Activated CD4-positive, alpha-beta memory T cell treated with anti-CD3 and anti-CD28 coated beads, Interleukin-2, amount 10 ng/mL, durations not matched to agents 7 days and 5 days (primary cell): ENCODE measurements at places on chromosomes 7 and 10. TPM values are rescaled to one million over a fixed set of nuclear protein-coding genes. Genes with fewer than 3 reads are reported as not detected.

The LIPJ gene
- not detected for total RNA-seq

- DNase-seq: peak; percentile 71
Measured at GRCh38 chr10:119313644-119314043, 106.3 kb downstream of the GRK5 start.

DNA sequence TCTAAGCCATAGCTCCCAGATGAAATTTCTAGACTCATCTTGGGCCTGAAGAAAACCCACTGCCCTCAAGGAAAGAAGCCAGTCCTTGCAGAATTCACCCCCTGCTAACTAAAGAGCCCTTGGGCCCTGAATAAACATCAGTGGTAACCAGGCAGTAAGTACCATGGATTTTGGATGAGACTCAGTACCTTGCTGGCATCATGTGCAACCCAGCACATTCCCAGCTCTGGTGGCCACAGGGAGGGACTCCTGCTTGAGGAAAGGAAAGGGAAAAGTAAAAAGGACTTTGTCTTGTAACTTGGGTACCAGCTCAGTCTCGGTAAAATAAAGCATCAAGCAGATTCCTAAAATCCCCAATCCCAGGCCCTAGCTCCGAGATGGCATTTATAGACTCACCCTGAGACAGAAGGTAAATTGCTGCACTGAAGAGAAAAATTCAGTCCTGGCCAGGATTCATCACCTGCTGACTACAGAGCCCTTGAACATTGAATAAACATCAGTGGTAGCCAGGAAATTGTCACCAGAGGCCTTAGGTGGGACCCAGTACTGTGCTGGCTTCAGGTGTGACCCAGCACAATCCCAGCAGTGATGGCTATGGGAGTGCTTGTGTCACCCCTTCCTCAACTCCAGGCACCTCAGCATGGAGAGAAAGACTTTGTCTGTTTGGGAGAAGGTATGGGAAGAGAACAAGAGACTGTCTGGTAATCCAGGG lies 31.2 kb upstream of the SFTPD start:
- DNase-seq: no peak

GRCh38 chr10:117638200-117638599 lies 95.7 kb downstream of the EMX2 start:
- no peak for DNase-seq

- DNase-seq: no peak
Measured at GRCh38 chr10:30944005-30944404, 87.7 kb downstream of the ZNF438 start.

The H2BK1 gene
- not detected for total RNA-seq

DNA sequence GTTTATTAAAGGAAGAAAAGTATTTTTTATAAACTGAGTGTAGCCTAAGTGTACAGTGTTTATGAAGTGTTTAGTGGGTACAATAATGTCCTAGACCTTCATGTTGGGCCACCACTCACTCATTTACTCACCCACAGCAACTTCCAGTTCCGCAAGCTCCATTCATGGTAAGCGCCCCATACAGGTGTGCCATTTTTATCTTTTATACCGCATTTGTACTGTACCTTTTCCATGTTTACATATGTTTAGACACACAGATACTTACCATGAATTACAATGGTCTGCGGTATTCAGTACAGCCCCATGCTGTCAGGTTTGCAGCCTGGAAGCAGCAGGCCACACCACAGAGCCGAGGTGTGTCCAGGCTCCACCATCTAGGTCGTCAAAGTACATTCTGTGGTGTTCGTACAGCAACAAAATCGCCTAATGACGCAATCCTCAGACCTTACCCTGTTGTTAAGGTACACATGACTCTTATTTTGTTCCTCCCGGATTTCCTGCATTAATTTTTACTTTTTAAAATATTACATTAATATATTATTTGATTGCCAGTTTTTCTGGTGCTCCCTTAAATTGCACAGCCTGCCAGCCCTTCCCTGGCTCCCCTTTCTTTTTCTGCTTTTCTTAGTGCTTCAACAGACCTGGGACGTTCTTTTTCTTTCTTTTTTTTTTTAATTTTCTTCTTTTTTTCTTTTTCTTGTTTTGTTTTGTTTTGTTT lies 881 bp upstream of the SSBP1 start:
- DNase-seq: peak; percentile 20

The GPR85 gene
- total RNA-seq: not detected

GRCh38 chr10:129945941-129946760 lies 17.9 kb downstream of the EBF3 start:
- no peak for DNase-seq
